ENCODE measurements at places on chromosomes 11 and 22. TPM values are rescaled to one million over a fixed set of nuclear protein-coding genes. Genes with fewer than 3 reads are reported as not detected.

The UEVLD gene
- 52.9 TPM for total RNA-seq

The GLYATL1 gene
- total RNA-seq, result 1.5 TPM

The CABP4 gene
- total RNA-seq, result 0.39 TPM

The TMEM126B gene
- total RNA-seq, result 94.3 TPM

The SCGB1D2 gene
- not detected for total RNA-seq

The RASD2 gene
- total RNA-seq, result 0.08 TPM

The CRACR2B gene
- not detected for total RNA-seq

The C11orf86 gene
- not detected for total RNA-seq

The MS4A7 gene
- not detected for total RNA-seq
